ENCODE measurements at places on chromosomes 16 and 17.

GRCh38 chr17:10197362-10197720, 1.1 kb downstream of the GAS7 start:
- H3K4me3 ChIP-seq: peak overlapping the region; percentile 88
- H3K27ac ChIP-seq: no peak overlapping the region
- H3K36me3 ChIP-seq: peaks cover 21% of the 10 kb centered on the region
- DNase-seq: no peak
- peaks cover 7% of the 10 kb centered on the region for H3K4me1 ChIP-seq

GRCh38 chr17:83193336-83194185, 114.2 kb downstream of the METRNL start:
- H3K27ac ChIP-seq: peak overlapping the region; percentile 67
- H3K4me1 ChIP-seq: peaks cover 18% of the 10 kb centered on the region
- H3K4me3 ChIP-seq: peak overlapping the region; percentile 41
- H3K27me3 ChIP-seq: no peaks in the 10 kb centered on the region

DNA sequence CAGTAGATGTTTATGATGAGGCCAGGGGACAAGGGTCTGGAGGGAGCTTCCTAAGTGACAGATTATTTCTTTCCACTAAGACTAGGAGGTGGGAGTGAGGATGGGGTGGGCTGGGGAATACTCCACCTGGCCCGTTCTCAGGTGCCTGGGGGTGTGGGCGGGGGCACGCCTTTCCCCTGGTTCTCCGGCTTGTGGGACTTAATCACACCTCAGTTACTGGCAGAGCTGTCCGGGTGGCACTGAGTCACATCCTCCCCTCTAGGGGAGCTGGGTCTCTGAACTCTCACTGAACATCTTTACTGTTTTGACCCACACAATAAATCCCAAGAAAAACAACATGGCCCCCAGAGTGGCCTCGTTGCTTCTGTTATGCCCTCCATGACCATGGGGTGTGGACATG, 332.8 kb downstream of the MAF start:
- H3K4me1 ChIP-seq: peaks cover 61% of the 10 kb centered on the region
- no peak overlapping the region for H3K4me3 ChIP-seq
- no peak overlapping the region for H3K27ac ChIP-seq

DNA sequence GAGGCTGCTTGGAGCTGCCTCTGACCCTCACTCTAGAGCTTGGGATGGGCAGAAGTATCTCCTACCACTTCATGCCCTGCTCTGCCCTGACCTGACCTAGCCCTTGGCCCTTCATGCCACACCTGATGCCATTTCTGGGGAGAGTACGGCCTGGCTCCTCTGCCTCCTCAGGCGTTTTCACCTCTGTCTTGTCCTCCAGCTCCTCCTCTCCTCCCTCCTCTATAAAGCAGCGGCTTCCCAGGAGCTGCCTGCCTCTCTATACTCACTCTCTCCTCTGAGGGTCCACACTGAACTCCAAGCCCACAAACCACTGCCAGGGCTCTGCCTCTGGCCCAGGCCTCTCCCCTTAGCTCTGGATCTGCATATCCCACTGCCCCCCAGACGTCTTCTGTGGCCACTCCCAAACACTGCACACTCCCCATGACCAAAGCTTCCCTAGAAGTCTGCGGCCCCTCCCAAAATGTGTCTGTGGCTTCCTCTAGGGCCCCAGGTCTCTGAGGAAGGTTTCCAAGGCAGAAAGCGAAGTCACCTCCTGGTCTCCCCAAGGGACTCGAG, 52.6 kb downstream of the PITPNM3 start:
- peaks cover 5% of the 10 kb centered on the region for H3K27me3 ChIP-seq
- no peaks in the 10 kb centered on the region for H3K4me1 ChIP-seq
- H3K36me3 ChIP-seq: no peaks in the 10 kb centered on the region
- no peak for DNase-seq
- no peak overlapping the region for H3K4me3 ChIP-seq
- no peak overlapping the region for H3K27ac ChIP-seq

- H3K4me1 ChIP-seq: no peaks in the 10 kb centered on the region
- no peak for DNase-seq
- no peaks in the 10 kb centered on the region for H3K27me3 ChIP-seq
- H3K36me3 ChIP-seq: no peaks in the 10 kb centered on the region
- no peak overlapping the region for H3K27ac ChIP-seq
Measured at GRCh38 chr16:25575363-25575762, 116.4 kb upstream of the HS3ST4 start.

DNA sequence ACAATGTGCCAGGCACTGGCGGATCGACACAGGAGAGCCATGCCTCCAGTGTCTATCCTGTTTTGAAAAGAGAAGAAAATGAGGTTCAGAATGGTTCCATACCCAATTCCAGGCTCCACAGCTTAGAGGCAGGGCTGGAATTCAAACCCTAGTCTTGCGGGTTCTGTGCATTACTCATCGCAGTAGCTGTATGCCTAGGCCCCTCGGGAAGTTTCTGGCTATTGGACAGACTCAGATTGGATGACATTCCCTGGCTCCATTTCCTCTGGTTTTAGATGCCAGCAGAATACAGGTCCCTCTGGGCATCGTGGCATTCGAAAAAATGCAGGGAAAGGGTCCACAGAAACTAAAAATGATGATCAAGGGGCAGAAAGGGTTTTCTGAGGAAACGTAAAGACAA, 184.7 kb downstream of the COPRS start:
- no peak overlapping the region for H3K4me3 ChIP-seq
- no peak overlapping the region for H3K27ac ChIP-seq
- peaks cover 52% of the 10 kb centered on the region for H3K27me3 ChIP-seq
- DNase-seq: no peak
- no peaks in the 10 kb centered on the region for H3K36me3 ChIP-seq

DNA sequence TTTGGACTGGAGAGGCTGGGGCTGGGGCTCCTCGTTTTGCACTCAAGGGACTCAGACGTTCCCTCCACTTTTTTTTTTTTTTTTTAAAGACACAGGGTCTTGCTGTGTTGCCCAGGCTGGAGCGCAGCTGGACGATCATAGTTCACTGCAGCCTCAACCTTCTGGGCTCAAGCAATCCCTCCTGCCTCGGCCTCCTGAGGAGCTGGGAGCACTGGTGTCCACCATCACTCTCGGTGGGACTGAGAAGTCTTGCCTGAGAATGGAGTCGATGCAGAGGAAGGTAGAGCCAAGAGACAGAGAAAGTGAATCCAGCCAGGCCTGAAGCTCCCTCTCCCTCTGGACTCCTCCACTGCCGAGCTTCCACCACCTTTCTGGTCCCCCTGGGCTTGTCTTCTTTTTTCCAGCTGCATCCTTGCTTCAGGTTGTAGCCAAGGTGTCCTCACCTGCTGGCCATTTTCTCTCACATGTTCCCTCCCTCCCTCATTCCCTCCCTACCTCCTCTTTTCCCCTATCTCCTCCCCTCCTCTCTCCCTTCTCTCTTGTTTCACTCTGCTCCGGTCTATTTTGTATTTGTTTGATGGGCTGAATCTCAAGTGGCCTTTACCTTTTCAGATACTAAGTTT, 233.8 kb downstream of the SNX29 start:
- H3K4me3 ChIP-seq: no peak overlapping the region
- peak overlapping the region; percentile 73 for H3K27ac ChIP-seq
- peaks cover 16% of the 10 kb centered on the region for H3K4me1 ChIP-seq
- no peak for DNase-seq

GRCh38 chr17:56593086-56593645, 333 bp upstream of the NOG start:
- no peak overlapping the region for H3K27ac ChIP-seq
- H3K27me3 ChIP-seq: peaks cover 55% of the 10 kb centered on the region
- H3K36me3 ChIP-seq: no peaks in the 10 kb centered on the region
- peak; percentile 6 for DNase-seq
- H3K4me3 ChIP-seq: peak overlapping the region; percentile 78

DNA sequence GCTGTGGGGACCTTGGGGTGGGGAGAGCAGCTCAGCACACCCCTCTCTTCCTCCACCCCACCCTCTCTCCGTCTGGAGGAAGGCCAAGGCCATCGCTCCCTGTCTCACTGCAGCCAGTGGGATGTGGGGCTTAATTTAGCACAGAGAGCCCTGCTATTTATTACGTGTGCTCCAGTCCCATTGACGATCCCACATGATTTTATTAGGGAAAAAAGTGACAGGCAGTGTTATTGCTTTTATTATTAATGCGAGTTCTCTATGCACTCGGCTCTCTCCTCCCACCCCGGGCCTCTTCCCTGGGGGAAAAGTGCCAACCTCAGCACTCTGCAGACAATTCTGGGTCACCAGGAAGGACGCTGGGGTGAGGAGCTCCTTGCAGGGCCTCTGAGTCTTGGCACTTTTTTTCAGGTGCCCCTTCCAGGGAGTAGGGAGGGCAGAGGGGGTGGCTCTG, 57.3 kb downstream of the MGAT5B start:
- no peak overlapping the region for H3K27ac ChIP-seq
- no peaks in the 10 kb centered on the region for H3K36me3 ChIP-seq
- H3K27me3 ChIP-seq: peaks cover 22% of the 10 kb centered on the region
- H3K4me3 ChIP-seq: no peak overlapping the region

- no peak overlapping the region for H3K4me3 ChIP-seq
- H3K36me3 ChIP-seq: peaks cover 36% of the 10 kb centered on the region
- peaks cover 29% of the 10 kb centered on the region for H3K4me1 ChIP-seq
- no peaks in the 10 kb centered on the region for H3K27me3 ChIP-seq
- no peak for DNase-seq
Measured at GRCh38 chr17:4256952-4257351, 6.8 kb downstream of the ANKFY1 start.

GRCh38 chr16:51562891-51563290, 411.8 kb upstream of the SALL1 start:
- no peaks in the 10 kb centered on the region for H3K27me3 ChIP-seq
- no peaks in the 10 kb centered on the region for H3K36me3 ChIP-seq
- no peak overlapping the region for H3K27ac ChIP-seq
- no peaks in the 10 kb centered on the region for H3K4me1 ChIP-seq

GRCh38 chr16:55907661-55908060, 32.5 kb upstream of the CES5A start:
- H3K4me1 ChIP-seq: no peaks in the 10 kb centered on the region
- no peak overlapping the region for H3K27ac ChIP-seq
- no peaks in the 10 kb centered on the region for H3K36me3 ChIP-seq

DNA sequence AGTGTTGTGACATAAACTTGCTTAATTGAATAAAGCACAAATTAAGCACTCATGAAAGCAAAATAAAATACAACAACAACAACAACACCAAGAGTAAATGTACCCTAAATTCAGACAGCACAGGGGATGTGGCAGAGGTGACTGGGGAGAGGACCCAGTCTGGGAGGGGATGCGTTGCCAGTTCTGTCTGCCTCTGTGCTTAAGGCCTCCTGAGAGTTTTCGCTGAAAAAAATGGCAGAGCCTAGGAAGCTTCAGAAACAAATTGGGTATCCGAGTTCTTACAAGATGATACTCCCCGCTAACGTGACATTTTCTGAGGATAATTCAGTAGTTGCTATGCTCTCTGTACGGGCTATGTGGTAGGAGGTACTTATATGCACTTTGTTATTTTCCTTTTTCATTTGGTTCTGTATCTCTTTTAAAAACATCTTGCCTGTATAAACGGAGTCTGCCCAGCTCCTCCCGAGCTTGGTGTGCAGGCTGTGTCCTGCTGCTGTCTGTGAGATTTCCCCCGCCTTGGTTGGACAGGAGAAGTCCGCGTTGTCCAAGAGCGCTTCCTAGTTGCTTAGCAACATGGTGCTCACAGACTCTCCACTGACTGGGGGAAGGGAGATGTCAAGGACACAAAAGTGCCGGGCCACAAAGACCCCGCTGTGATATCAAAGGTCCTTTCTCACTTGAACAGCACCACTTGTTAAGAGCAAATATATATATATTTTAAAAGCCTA, 134.2 kb upstream of the CPHXL start:
- H3K4me3 ChIP-seq: no peak overlapping the region
- no peaks in the 10 kb centered on the region for H3K27me3 ChIP-seq
- no peak for DNase-seq
- no peak overlapping the region for H3K27ac ChIP-seq

DNA sequence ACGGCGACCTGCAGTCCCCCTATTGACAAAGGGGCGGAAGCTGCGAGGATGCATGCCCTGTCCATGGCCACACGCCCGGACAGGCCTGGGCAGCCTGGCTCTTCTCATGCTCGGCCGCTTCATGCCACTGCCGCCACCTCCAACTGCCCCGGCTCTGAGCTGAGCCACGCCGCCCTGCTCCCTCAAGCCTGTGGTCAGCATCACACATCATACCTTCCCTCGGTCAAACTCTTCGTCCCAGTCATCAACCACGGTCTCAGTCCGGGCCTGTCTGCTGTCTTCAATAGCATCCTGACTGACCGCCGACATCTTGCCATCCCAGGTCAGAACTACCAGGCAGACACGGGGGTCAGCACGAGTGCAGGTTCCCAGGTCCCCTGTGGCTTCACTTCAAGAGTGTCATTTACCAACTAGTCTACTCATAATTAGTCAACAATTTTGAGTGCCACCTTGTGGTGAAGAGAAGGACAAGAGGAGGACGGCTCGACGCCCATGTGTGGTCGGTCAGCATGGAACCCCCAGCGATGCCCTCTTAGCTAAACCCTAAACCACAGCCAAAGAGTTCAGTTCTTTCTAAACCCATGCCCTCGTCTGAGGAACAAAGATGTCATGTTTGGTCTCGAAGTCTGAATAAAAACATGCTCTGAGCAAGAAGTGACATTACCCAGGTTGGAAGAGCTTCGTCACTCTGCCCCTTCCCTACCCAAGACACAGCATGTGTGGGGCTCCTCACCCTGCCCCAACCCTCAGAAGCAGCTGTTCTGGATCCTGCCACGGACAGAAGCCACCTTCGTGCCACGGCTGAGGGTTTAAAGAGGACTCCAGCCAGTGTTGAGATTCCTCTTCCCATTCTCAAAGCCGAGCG, 16.9 kb upstream of the CYTH1 start:
- H3K27ac ChIP-seq: peak overlapping the region; percentile 91
- H3K36me3 ChIP-seq: peaks cover 74% of the 10 kb centered on the region
- H3K27me3 ChIP-seq: no peaks in the 10 kb centered on the region

DNA sequence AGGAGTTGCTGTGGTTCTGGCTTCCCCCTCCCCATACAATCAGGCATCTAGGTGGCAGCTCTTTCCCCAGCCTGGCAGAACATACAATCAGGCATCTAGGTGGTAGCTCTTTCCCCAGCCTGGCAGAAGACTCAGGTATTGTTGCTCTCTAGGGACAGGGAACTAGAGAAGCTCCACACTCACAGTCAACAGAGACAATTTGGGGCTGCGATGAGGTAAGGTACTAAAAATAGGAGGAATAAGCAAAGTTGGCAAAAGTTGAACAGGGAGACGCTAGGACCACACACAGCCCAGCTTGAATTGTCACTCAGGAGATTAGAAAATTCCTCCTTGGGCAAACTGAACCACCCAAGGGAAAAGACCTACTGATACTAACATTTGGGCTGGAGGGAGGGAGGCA, 315.5 kb upstream of the CDH5 start:
- no peaks in the 10 kb centered on the region for H3K36me3 ChIP-seq
- H3K4me1 ChIP-seq: no peaks in the 10 kb centered on the region
- no peak for DNase-seq
- no peak overlapping the region for H3K27ac ChIP-seq
- no peak overlapping the region for H3K4me3 ChIP-seq

GRCh38 chr16:12362482-12363458, 386.2 kb downstream of the SNX29 start:
- no peak for DNase-seq
- no peaks in the 10 kb centered on the region for H3K27me3 ChIP-seq
- peaks cover 40% of the 10 kb centered on the region for H3K4me1 ChIP-seq
- peak overlapping the region; percentile 79 for H3K27ac ChIP-seq

Data from stimulated activated naive B cell treated with anti-CD40 and anti-IgM and Interleukin-4, amounts not matched to agents 10 μg/mL and 1 μg/mL and 100 μg/mL, for 72 hours (primary cell).